ENCODE measurements at places on chromosomes 3 and 15.

DNA sequence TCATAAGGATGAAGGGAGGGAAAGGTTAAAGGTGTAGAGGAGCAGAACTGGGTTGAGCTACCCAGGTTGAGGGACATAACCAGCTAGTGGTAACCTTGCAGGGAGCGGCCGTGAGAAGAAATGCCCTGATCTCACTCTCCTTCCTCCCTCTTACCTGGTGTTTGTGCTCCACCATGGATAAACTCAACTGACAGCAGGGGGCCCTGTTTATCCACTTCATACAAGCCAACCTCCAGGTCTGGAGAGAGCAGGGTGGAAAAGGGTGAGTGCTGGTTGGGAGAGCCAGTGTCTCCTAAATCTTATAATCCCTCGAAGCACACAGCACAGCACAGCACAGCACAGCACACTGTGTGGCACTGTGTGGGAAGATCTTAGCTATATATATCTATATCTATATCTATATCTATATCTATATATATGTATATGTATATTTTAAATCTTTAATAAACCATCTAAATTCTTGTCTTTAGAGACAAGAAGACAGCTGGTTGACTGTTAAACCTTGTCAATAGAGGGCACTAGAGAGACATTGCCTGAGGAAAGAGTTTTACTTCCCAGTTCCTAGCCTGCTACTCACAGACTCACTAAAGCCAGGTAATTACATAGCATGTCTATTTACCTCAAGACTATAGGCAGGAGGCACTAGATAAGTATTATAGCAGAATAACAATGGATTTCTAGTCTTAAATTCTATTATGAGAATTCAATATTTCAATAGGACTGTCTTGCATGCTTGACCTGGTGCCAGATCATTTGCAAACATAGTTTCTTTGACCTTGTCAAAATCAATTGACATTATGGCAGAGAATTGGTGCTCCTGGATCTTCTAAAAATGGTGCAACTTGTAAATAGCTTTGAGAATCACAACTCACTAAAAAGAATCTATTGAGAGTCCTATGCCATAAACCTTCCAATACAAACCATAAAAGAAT is 21.7 kb upstream of the FMN1 start:
- no peak for DNase-seq

DNA sequence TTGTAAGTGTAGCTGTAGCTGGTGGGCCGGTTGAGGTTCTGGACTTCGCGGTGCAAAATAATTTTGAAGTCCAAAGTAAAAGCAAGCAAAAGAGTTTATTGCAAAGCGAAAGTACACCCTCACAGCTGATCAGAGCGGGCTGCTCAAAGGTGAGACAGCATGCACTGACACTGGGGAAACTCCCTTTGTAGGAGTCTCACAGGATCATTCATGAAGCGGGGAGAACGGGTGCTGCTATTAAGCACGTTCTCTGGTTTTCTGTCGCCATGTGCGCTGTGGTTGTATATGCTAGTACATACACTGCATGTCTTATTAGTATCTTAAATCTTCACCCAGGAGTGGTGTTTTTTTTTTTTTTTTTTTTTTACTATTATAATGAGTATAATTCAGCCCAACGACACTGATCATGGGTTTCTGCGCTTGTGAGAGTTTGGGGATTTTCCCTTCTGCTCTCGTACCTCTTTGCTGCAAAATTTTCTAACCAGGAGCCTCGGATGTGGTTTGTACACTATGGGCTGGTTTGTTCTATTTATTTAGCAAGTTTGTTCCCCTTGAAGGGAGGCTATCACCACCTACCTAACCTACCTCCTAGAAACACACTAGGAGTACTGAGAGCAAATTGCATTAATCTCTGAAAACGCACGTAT is 1.4 kb upstream of the AP4E1 start:
- no peak for DNase-seq

- no peak for DNase-seq
These were observed 576.4 kb downstream of the FOXP1 start for GRCh38 chr3:71006810-71007785.

- DNase-seq = no peak
These were observed 326.6 kb upstream of the PROK2 start for GRCh38 chr3:72111265-72112205.

GRCh38 chr3:158258619-158259018 is 148.7 kb downstream of the RSRC1 start:
- DNase-seq = no peak

GRCh38 chr15:44188795-44189194 is 6.3 kb downstream of the FRMD5 start:
- no peak for DNase-seq

DNA sequence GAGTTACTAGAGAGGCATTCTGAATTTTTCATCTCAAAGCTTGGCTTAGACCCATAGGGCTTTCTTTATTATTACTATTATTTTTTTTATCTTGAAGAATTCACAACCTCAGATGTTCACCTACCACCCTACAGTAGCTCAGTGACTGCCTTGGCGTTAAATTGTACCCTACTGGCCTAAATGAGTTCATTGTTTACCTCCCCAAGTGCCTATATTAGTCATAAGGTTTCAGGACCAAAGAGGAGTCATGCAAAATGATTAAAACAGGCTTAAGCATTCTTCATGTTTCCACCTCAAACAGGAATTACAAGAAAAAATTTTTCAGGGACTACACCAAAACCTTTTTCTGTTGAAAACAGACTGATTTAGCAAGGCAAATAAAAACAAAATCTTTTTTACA is 751.5 kb downstream of the SQOR start:
- no peak for DNase-seq

DNA sequence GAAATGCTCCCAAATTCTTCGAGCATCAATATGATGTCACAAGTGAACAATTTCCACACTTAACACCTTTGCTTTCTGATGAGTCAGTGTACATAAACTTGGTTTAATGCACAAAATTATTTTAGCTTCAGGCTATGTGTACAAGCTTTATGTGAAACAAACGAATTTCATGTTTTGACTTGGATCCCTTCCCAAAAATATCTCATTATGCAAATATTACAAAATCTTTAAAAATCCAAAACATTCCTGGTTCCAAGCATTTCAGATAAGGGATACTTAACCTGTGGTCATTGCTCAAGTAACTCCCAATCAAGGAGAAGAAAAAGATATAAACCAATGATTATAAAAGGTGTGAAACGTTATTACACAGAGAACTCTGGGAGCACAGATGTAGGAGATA is 25.2 kb downstream of the RAB5A start:
- DNase-seq = peak; percentile 8

DNA sequence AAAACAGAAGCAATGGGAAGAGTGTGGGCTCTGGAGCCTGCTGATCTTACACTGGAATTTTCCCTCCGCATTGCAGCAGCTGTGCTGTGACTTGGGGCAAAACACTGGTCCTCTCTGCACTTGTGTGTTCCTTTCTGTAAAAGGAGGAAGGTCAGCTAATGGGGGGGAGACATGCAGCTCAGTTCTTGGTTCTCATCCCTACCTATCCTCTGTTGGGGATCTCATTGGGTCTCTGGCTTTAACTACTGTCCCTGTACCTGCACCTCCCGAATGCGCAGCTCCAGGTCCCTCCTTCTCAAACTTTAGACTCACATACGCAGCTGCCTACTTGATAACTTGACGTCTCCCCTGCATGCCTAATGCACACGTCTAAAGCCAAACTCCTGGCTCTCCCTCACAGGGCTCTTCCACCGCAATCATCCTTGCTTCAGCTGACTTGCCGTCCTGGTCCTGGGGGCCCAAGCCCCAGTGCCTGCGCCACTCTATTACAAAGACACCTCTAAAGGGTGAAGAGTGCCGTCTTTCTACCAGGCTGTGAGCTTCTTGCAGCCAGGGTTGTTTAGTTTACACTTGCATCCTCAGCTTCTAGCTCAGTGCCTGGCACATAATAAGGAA is 5.9 kb upstream of the TMEM44 start:
- no peak for DNase-seq

Data from AG09319 (cell line).